ENCODE measurements at places on chromosomes 16 and 17. TPM values are rescaled to one million over a fixed set of nuclear protein-coding genes. Genes with fewer than 3 reads are reported as not detected.

DNA sequence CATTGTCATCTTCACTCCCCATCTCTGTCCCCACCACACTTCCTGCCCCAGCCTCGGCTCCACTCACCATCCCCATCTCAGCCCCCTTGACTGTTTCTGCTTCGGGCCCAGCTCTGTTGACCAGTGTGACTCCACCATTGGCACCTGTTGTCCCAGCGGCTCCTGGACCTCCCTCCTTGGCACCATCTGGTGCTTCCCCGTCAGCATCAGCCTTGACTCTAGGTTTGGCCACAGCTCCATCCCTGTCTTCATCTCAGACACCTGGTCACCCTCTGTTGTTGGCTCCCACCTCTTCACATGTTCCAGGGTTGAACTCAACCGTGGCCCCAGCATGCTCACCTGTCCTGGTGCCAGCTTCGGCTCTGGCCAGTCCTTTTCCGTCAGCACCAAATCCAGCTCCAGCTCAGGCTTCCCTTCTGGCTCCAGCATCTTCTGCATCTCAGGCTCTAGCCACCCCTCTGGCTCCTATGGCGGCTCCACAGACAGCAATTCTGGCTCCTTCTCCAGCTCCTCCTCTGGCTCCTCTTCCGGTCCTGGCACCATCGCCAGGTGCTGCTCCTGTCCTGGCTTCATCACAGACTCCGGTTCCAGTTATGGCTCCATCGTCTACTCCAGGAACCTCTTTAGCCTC, 24.4 kb upstream of the PHKG2 start:
- H3K4me1 ChIP-seq: no peaks in the 10 kb centered on the region
- H3K4me3 ChIP-seq: no peak overlapping the region
- DNase-seq: no peak
- peaks cover 93% of the 10 kb centered on the region for H3K36me3 ChIP-seq
- no peaks in the 10 kb centered on the region for H3K27me3 ChIP-seq
- H3K27ac ChIP-seq: no peak overlapping the region

The ADAP2 gene
- 0.58 TPM for total RNA-seq

The DRC3 gene
- total RNA-seq: 0.13 TPM

- no peak overlapping the region for H3K27ac ChIP-seq
- no peak overlapping the region for H3K4me3 ChIP-seq
- H3K36me3 ChIP-seq: no peaks in the 10 kb centered on the region
- DNase-seq: no peak
- H3K27me3 ChIP-seq: no peaks in the 10 kb centered on the region
Observed at GRCh38 chr17:75635610-75636202, 2.5 kb downstream of the SMIM5 start.

DNA sequence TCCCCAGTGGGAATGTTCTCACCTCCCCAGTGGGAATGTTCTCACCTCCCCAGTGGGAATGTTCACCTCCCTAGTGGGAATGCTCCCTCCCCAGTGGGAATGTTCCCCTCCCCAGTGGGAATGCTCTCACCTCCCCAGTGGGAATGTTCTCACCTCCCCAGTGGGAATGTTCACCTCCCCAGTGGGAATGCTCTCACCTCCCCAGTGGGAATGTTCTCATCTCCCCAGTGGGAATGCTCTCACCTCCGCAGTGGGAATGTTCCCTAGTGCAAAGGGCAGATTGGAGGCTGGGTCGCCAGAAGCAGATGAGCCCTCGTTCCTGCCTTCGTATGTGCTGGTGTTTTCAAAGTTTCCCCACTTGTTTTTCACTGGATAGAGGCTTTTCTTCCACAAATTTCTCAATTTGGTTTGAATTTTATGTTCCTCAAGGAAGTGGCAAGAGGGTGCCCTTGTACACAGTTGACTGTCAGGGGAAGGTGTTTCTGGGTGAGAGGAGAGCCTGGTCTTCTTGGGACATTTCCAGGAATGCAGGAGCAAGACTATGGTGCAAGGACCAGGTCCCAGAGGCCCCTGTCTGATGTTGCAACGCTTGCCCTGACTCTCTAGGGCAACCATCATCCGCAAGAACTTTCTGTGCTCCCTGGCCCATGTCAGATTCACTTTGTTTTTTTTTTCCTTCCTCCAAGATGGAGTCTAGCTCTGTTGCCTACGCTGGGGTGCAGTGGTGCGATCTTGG, 34.0 kb downstream of the TRARG1 start:
- peaks cover 6% of the 10 kb centered on the region for H3K27me3 ChIP-seq
- DNase-seq: no peak
- no peak overlapping the region for H3K4me3 ChIP-seq
- H3K4me1 ChIP-seq: no peaks in the 10 kb centered on the region
- no peak overlapping the region for H3K27ac ChIP-seq

The RASD1 gene
- total RNA-seq: 0.16 TPM

The TMEM204 gene
- total RNA-seq: not detected

The HOXB5 gene
- 2.6 TPM for total RNA-seq

The TBC1D3G gene
- total RNA-seq: not detected

DNA sequence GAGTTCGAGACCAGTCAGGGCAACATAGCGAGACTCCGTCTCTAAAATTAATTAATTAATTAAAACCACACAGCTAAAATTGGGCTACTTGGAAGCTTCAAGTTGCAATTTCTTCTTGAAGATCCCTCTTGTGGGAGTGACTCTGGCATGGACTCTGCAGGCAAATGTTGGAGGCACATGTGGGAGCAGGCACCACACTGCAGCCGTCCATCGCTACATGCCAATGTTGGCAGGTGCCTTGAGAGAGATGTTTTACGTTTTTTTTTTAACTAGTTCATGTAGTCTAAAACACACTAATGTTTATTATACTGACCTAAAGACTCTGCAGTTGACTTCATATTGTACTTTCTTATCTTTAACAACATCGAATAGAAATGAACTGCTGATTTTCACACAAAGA, 7.9 kb upstream of the CCL8 start:
- no peaks in the 10 kb centered on the region for H3K4me1 ChIP-seq
- no peak overlapping the region for H3K27ac ChIP-seq
- no peak overlapping the region for H3K4me3 ChIP-seq

DNA sequence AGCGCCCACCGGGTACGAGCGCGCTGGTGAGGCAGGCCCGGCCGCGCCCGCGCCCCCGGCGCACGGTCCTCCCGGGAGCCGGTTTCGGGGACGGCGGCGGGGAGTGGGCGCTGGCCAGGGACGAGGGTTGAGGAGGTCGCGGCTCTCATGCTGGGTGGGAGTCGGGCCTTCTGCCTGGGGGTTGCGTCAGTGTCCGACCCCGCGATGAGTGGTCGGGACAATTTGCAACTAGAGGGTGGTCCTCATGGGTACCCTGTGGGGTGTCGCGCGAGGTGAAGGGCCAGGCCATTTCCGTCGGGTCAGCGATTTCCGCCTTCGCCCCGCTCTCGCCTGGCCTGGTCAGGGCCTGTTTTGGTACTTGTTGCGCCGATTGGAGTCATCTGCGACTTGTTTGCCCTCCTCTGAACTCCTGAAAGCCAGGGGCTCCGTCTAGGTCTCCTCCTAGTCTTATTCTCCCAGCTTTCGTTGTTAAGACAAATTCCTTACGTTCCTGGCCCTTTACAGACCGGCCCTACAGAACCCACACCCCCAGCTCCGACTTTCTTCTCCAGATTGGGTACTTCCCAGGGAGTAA, 14.9 kb downstream of the NAA60 start:
- H3K27ac ChIP-seq: peak overlapping the region; percentile 99
- H3K4me3 ChIP-seq: peak overlapping the region; percentile 81
- H3K4me1 ChIP-seq: peaks cover 23% of the 10 kb centered on the region
- no peak for DNase-seq

The EMP2 gene
- total RNA-seq: 3.3 TPM

The NDUFB10 gene
- 265 TPM for total RNA-seq

- peaks cover 65% of the 10 kb centered on the region for H3K36me3 ChIP-seq
- no peaks in the 10 kb centered on the region for H3K27me3 ChIP-seq
- no peak for DNase-seq
- H3K4me3 ChIP-seq: no peak overlapping the region
- no peak overlapping the region for H3K27ac ChIP-seq
Observed at GRCh38 chr17:82198092-82198491, 14.6 kb downstream of the CCDC57 start.

DNA sequence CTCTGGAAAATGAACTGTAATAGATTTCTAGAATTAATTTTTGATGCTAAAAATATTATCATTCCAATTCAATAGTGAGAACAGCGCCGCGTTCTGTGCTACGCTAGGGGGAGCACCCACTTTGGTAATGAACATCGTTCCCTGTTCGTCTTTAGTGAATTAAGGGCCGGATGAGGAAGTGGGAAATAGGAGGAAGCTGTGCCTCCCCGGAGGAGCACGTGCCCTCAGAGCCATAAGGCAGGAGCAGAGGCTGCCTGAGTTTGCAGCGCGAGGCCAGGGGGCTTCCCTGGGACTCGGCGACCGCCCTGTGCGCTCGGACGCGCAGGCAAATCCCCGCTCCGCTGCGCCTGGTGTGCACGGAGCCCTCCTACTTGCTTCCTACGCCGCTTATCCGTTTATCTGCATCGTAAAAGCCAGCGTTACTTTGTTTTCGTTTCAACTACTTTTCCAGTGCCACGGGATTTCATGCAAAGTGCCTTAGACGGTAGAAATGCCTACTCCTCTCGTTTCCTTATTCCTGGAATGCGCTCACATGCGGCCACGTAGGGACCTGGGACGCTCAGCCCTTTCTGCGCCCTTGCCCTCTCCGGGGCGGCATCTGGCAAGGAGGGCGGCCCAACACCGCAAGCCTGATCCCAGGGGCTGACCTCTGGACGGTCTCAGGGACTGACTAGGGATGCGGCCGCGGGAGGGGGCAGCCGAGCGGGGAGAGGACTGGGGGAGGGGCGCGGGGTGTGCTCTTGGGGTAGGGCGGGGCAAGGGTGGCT, 76.4 kb downstream of the KCNJ12 start:
- peak; percentile 23 for DNase-seq
- no peak overlapping the region for H3K27ac ChIP-seq
- H3K4me1 ChIP-seq: peaks cover 9% of the 10 kb centered on the region
- no peaks in the 10 kb centered on the region for H3K27me3 ChIP-seq
- no peaks in the 10 kb centered on the region for H3K36me3 ChIP-seq

- no peaks in the 10 kb centered on the region for H3K27me3 ChIP-seq
- H3K36me3 ChIP-seq: peaks cover 88% of the 10 kb centered on the region
- H3K4me1 ChIP-seq: peaks cover 45% of the 10 kb centered on the region
Observed at GRCh38 chr16:88914750-88915368, 48.4 kb upstream of the PABPN1L start.

The SLC35G6 gene
- not detected for total RNA-seq

GRCh38 chr16:27779641-27780164, 229.8 kb downstream of the KATNIP start:
- no peaks in the 10 kb centered on the region for H3K4me1 ChIP-seq
- H3K27ac ChIP-seq: no peak overlapping the region
- no peak overlapping the region for H3K4me3 ChIP-seq
- peaks cover 9% of the 10 kb centered on the region for H3K27me3 ChIP-seq
- peak; percentile 78 for DNase-seq

- no peaks in the 10 kb centered on the region for H3K27me3 ChIP-seq
- no peak overlapping the region for H3K27ac ChIP-seq
- no peak for DNase-seq
- no peaks in the 10 kb centered on the region for H3K36me3 ChIP-seq
Observed at GRCh38 chr17:2721603-2722002, 10.0 kb upstream of the CLUH start.

DNA sequence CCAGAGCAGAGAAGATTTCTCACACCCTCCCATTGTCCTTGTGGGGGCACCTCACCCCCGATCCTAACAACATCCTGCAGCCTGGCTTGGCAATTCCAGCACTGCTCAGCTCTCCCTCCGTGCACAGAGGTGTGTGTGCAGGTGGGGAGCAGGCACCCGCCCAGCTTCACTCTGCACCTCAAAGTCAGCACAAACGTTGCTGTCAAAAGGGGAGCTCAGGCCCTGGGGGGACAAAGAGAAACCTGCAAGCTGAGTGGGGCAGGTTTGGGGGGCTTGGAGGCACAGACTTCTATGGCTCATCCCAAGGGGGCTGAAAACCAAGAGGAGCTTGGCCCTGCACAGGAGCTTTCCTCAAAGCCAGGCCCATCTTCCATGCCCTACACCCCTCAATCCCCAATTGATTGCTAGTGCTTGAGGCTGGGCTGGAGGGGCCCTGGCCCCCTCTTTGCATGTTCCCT, 231.9 kb upstream of the TNRC6C start:
- no peak for DNase-seq
- H3K36me3 ChIP-seq: no peaks in the 10 kb centered on the region
- 0 out of 2 replicates have a peak, but pooled peaks cover 5% of the 10 kb centered on the region for H3K4me1 ChIP-seq

DNA sequence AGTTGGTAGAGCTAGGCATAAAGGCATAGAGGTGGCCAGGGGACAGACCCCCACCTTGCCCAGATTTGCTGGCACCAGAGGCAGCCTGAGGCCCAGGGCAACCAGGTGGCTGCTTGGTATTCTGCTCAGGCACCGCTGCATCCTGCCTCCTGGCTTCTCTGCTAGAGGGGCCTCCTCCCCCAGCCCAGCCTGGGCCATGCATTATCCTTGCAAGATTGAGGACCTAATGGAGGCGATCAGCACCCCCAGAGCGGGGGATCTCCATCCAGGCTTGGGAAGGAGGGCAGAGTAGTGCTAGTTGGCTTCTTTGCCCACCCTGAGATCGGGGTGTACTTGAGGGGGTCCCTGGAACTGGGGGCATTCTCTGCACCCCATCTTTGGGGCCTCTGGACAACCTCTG, 23.8 kb downstream of the CDK5RAP3 start:
- DNase-seq: no peak
- no peak overlapping the region for H3K4me3 ChIP-seq
- no peak overlapping the region for H3K27ac ChIP-seq
- peaks cover 26% of the 10 kb centered on the region for H3K4me1 ChIP-seq

DNA sequence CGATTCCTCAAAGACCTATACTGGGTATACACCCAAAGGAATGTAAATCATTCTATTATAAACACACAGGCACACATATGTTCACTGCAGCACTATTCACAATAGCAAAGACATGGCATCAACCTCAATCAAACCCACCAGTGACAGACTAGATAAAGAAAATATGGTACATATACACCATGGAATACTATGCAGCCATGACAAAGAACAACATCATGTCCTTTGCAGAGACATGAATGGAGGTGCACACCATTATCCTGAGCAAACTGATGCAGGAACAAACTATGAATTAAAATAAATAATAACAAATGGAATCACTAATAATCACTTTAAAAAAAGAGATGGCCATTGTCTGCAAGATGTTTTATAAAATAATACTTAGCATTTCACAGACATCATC, 380.1 kb downstream of the GRIN2A start:
- H3K36me3 ChIP-seq: no peaks in the 10 kb centered on the region
- H3K27me3 ChIP-seq: no peaks in the 10 kb centered on the region
- no peak for DNase-seq
- H3K27ac ChIP-seq: no peak overlapping the region
- no peak overlapping the region for H3K4me3 ChIP-seq

The GCGR gene
- total RNA-seq: not detected

GRCh38 chr17:13400491-13400890, 201.2 kb downstream of the HS3ST3A1 start:
- H3K27ac ChIP-seq: no peak overlapping the region
- no peak for DNase-seq
- H3K4me1 ChIP-seq: no peaks in the 10 kb centered on the region

- DNase-seq: peak; percentile 48
- no peaks in the 10 kb centered on the region for H3K27me3 ChIP-seq
- H3K36me3 ChIP-seq: peaks cover 28% of the 10 kb centered on the region
- no peak overlapping the region for H3K27ac ChIP-seq
Observed at GRCh38 chr17:68033636-68034451, 1.7 kb upstream of the KPNA2 start.

- no peak overlapping the region for H3K4me3 ChIP-seq
- no peak overlapping the region for H3K27ac ChIP-seq
- no peak for DNase-seq
- H3K36me3 ChIP-seq: no peaks in the 10 kb centered on the region
Observed at GRCh38 chr17:31493656-31494155, 102.2 kb downstream of the RAB11FIP4 start.
